ENCODE measurements at places on chromosomes 3 and 15. TPM values are rescaled to one million over a fixed set of nuclear protein-coding genes. Genes with fewer than 3 reads are reported as not detected.
A peak's percentile ranks its signal among the peaks of the same experiment; 100 is the strongest.

The SPSB4 gene
- total RNA-seq: 0.18 TPM

The CCRL2 gene
- total RNA-seq: 2.1 TPM

The DUOX2 gene
- total RNA-seq: 1.8 TPM

The DIS3L gene
- 52.8 TPM for total RNA-seq

The GOLGA8R gene
- total RNA-seq: 0.74 TPM

The PCNP gene
- 59.6 TPM for total RNA-seq

The TMEM207 gene
- total RNA-seq: not detected

The PLA2G4D gene
- total RNA-seq: not detected

The TRPM1 gene
- not detected for total RNA-seq

DNA sequence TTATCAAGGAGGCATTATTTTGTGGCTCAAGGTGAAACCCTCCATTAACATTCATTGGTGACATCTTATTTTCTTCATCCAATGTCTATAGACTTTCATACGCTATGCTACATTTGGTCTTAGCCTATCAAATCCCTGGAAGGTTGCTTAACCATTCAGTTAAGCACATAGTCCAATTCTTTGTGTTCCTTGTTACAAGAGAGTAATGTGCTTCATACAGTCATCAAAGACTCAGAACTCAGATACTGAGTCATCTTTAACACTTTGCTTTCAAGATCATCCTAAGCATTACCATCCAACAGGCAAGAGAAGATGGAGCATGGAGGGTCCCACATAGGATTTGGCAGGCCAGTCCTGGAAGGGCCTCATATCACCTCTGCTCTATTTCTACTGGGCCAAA lies 1202.1 kb downstream of the ROBO1 start:
- no peak overlapping the region for H3K27ac ChIP-seq
- no peak overlapping the region for H3K4me3 ChIP-seq
- H3K36me3 ChIP-seq: no peaks in the 10 kb centered on the region
- no peaks in the 10 kb centered on the region for H3K27me3 ChIP-seq
- DNase-seq: no peak

- H3K27me3 ChIP-seq: no peaks in the 10 kb centered on the region
- no peaks in the 10 kb centered on the region for H3K36me3 ChIP-seq
- no peak overlapping the region for H3K27ac ChIP-seq
- H3K4me3 ChIP-seq: no peak overlapping the region
- DNase-seq: no peak
Observed at GRCh38 chr3:42007785-42008184, 45.9 kb upstream of the ULK4 start.

- no peaks in the 10 kb centered on the region for H3K27me3 ChIP-seq
- H3K36me3 ChIP-seq: peaks cover 19% of the 10 kb centered on the region
- no peak overlapping the region for H3K4me3 ChIP-seq
- no peak overlapping the region for H3K27ac ChIP-seq
- no peaks in the 10 kb centered on the region for H3K4me1 ChIP-seq
Observed at GRCh38 chr15:73282567-73283365, 86.0 kb downstream of the HCN4 start.

DNA sequence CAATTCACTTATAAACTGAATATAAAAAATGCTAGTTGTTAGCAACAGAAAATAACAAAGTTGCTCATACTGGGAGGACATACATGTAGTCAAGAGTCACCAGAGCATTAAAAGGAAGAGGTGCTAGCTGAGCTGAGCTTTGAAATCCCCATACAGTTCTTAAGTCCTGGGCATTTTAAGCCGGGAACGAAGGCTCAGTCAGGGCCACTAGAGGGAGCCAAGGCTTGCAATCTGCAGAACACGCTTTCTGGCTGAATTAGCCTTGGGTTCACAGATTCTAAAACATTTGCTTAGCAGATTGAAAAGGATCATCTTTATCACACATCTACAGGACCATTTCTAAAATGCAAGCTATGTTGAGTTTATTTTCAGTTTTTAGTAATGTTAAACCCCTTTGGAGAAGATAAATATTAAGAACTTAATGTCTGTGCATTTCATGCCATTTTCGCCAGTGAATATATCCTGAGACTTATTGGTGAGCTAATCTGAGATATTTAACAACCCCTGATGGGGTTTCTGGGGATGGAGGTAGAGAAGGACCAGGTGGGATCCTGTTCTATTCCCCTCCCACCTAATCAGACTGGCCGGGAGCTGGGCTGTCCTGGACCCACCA lies 26.3 kb upstream of the MNS1 start:
- no peaks in the 10 kb centered on the region for H3K27me3 ChIP-seq
- DNase-seq: peak; percentile 75
- no peaks in the 10 kb centered on the region for H3K4me1 ChIP-seq
- no peaks in the 10 kb centered on the region for H3K36me3 ChIP-seq
- H3K27ac ChIP-seq: no peak overlapping the region

- H3K27ac ChIP-seq: no peak overlapping the region
- no peak for DNase-seq
- peaks cover 16% of the 10 kb centered on the region for H3K27me3 ChIP-seq
- no peaks in the 10 kb centered on the region for H3K36me3 ChIP-seq
- no peak overlapping the region for H3K4me3 ChIP-seq
Observed at GRCh38 chr15:88794001-88794400, 9.2 kb upstream of the ACAN start.

- no peaks in the 10 kb centered on the region for H3K27me3 ChIP-seq
- no peak overlapping the region for H3K27ac ChIP-seq
- no peaks in the 10 kb centered on the region for H3K4me1 ChIP-seq
Observed at GRCh38 chr3:46998121-46998851, 18.8 kb downstream of the NBEAL2 start.

- no peak for DNase-seq
- H3K27me3 ChIP-seq: no peaks in the 10 kb centered on the region
- H3K4me1 ChIP-seq: no peaks in the 10 kb centered on the region
Observed at GRCh38 chr3:54131890-54132289, 9.5 kb downstream of the CACNA2D3 start.

GRCh38 chr3:43994657-43995546 lies 246.8 kb upstream of the TOPAZ1 start:
- H3K27me3 ChIP-seq: peaks cover 70% of the 10 kb centered on the region
- H3K27ac ChIP-seq: no peak overlapping the region
- H3K36me3 ChIP-seq: no peaks in the 10 kb centered on the region
- H3K4me3 ChIP-seq: no peak overlapping the region
- DNase-seq: no peak

- H3K36me3 ChIP-seq: no peaks in the 10 kb centered on the region
- no peak overlapping the region for H3K27ac ChIP-seq
Observed at GRCh38 chr3:193509103-193509965, 45.4 kb downstream of the ATP13A4 start.

GRCh38 chr3:47473391-47473790 lies 2.4 kb downstream of the SCAP start:
- DNase-seq: peak; percentile 45
- H3K27ac ChIP-seq: no peak overlapping the region
- H3K27me3 ChIP-seq: no peaks in the 10 kb centered on the region
- no peaks in the 10 kb centered on the region for H3K36me3 ChIP-seq
- H3K4me1 ChIP-seq: peaks cover 53% of the 10 kb centered on the region
- peak overlapping the region; percentile 94 for H3K4me3 ChIP-seq

GRCh38 chr3:27559835-27560234 lies 75.7 kb upstream of the SLC4A7 start:
- H3K4me1 ChIP-seq: no peaks in the 10 kb centered on the region
- H3K36me3 ChIP-seq: no peaks in the 10 kb centered on the region
- peak; percentile 24 for DNase-seq
- H3K27ac ChIP-seq: no peak overlapping the region
- no peaks in the 10 kb centered on the region for H3K27me3 ChIP-seq

DNA sequence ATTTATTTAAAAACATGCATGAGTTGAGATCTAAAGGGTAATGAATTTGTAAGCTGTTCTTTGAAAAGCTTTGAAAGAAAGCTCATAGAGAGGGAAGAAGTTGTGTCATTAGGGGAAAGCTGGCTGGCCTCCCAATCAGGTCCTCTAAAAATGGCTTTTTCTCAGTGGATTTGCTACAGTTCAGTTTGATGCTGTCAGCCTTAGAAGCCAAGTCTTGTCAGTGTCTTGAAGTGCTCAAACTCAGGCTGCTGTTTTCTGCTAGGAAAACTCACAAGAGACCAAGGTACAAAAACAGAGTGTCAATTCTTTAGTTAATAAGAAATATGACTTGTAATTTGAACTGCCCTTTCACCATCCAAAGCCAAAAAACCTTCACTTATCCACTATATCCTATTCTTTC lies 243.8 kb downstream of the OTOL1 start:
- no peak for DNase-seq
- H3K4me3 ChIP-seq: no peak overlapping the region
- H3K4me1 ChIP-seq: no peaks in the 10 kb centered on the region
- no peak overlapping the region for H3K27ac ChIP-seq

- no peak overlapping the region for H3K27ac ChIP-seq
- no peak for DNase-seq
Observed at GRCh38 chr3:94071713-94072284, 8.9 kb downstream of the NSUN3 start.

DNA sequence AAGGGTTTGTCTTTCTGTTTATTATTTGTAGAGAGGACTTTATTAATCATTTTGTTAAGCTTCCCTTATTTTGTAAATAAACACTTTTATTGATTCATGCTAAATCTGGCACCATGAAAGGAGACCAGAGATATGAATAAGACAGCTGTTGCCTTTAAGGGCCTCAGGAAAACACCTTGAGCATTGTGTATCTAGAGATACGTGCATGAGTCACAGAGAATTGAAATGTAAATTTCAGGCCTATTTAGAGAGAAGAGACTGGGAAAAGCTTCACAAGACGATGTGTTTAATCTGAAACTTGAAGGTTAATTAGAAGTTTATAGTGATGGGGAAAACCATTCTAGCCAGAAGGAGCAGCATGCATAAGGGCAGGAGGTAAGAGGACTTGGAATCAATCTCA lies 28.6 kb upstream of the UTS2B start:
- H3K27me3 ChIP-seq: no peaks in the 10 kb centered on the region
- H3K4me1 ChIP-seq: peaks cover 6% of the 10 kb centered on the region
- H3K27ac ChIP-seq: no peak overlapping the region
- no peak for DNase-seq
- H3K4me3 ChIP-seq: no peak overlapping the region
- H3K36me3 ChIP-seq: peaks cover 26% of the 10 kb centered on the region

GRCh38 chr3:2261747-2262146 lies 163.1 kb downstream of the CNTN4 start:
- H3K4me1 ChIP-seq: no peaks in the 10 kb centered on the region
- no peak overlapping the region for H3K27ac ChIP-seq
- H3K36me3 ChIP-seq: no peaks in the 10 kb centered on the region
- no peaks in the 10 kb centered on the region for H3K27me3 ChIP-seq
- H3K4me3 ChIP-seq: no peak overlapping the region

DNA sequence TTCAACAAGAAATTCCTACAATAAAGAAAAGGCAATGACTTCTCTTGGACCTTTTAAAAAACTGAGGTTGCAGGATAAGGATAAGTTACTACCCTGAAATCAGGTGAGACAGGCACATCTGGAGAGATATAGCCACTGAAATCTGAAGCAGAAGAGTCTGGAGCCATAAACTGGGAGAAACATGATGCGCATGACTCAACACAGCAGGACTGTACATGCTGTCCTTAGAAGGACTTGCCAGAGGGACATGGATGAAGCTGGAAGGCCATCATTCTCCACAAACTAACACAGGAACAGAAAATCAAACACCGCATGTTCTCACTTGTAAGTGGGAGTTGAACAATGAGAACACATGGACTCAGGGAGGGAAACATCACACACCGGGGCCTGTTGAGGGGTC lies 1020.2 kb downstream of the AGBL1 start:
- H3K27ac ChIP-seq: no peak overlapping the region
- no peak overlapping the region for H3K4me3 ChIP-seq
- H3K36me3 ChIP-seq: no peaks in the 10 kb centered on the region
- no peaks in the 10 kb centered on the region for H3K4me1 ChIP-seq
- DNase-seq: no peak
